ENCODE measurements at places on chromosomes 11 and 22.

GRCh38 chr11:45173064-45173463, 26.6 kb downstream of the PRDM11 start:
- DNase-seq, result no peak

DNA sequence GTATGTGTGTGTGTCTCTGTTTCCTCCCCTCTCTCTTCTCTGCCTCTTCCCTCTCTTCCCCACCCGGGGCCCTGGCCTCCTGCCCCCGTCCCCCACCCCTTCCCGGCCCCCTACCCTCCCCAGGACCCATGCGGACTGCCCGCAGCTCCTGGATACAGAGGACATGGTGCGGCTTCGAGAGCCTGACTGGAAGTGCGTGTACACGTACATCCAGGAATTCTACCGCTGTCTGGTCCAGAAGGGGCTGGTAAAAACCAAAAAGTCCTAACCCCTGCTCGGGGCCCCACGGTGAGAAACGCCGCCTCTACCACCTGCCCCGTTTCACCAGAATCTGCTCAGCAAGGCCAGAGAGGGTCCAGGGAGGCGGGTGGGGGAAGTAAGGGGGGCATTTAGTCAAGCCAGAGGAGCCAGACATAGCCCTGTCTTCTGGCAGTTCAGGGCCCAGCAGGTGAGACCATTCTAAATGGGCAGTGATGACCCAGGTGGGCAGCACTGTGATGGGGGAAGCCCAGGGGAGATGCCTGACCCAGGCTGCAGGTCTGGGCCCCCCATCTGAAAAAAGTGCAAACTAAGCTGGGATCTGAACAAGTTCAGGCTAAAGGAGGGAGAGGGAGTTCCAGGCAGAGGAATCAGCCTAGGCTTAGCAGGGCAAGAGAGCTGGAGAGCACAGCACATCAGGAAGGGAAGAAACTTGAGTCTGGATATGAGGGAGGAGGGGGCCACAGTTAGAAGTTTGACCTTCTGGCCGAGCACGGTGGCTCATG, 6.4 kb downstream of the SELENOM start:
- no peak for DNase-seq

- no peak for DNase-seq
These were observed 8.9 kb upstream of the ETS1 start for GRCh38 chr11:128596250-128596649.

- DNase-seq, result no peak
These were observed 59.4 kb upstream of the CLTCL1 start for GRCh38 chr22:19350947-19351346.

DNA sequence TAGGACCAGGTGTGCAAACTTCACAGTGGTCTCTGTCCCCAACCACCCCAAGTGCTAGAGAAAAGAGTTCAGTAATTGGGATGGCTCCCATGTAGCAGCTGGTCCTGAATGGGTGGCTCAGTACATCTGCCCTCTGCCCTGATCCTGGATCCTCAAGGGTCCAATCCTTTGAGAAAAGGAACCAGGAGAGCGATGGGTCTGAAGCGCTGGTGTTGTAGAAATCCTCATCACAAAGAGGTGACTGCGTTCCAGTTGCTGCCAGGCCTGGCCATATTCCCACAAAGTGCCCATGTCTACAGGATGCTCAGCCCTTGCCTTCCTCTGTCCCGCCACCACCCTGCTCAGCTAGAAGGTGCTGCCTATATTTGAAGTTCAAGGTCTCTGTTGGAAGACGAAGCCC, 6.2 kb upstream of the C22orf39 start:
- DNase-seq, result no peak

All from SK-N-DZ (cell line).